Endodermal cell (in vitro differentiated cells): ENCODE measurements at places on chromosomes 5 and 9.

DNA sequence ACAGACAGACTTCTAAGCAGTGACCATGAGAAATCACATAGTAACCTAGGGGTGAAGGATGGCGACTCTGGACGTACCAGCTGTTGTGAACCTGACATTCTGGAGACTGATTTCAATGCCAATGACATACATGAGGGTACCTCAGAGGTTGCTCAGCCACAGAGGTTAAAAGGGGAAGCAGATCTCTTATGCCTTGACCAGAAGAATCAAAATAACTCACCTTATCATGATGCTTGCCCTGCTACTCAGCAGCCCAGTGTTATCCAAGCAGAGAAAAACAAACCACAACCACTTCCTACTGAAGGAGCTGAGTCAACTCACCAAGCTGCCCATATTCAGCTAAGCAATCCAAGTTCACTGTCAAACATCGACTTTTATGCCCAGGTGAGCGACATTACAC is 38.0 kb upstream of the CCDC152 start:
- no peak for DNase-seq

GRCh38 chr5:132259069-132259851 is 1.8 kb downstream of the PDLIM4 start:
- peak; percentile 53 for DNase-seq

GRCh38 chr5:173850659-173851058 is 37.5 kb upstream of the CPEB4 start:
- DNase-seq, result no peak

- no peak for DNase-seq
Observed at GRCh38 chr9:16121601-16122286, 568.9 kb downstream of the CCDC171 start.

- peak; percentile 29 for DNase-seq
Observed at GRCh38 chr5:179409806-179410205, 64.5 kb upstream of the ADAMTS2 start.

GRCh38 chr9:127860260-127860659 is 5.8 kb upstream of the ENG start:
- no peak for DNase-seq

DNA sequence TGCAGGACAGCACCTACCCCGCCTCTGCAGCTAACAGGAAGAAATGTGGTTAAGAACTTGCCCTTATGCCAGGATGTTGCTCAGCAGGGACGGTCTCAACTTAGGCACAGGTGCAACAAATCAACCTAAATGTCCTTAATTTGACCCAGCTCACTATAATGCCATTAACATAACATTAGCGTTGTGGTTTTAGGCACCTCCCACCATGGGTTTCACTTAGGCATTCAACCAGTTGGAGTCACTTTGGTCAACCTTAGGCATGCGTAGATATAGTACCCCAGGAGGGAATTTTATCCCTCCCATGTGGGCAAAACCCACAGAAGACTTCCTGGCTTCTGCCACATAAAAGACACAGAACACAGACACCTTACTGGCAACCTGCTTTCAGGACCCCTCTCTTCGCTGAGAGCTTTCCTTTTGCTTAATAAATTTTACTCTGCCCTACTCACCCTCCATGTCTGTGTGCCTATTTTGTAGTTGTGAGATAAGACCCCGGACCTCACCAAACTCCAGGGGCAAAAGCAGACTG is 8.7 kb upstream of the ERAP1 start:
- no peak for DNase-seq

DNA sequence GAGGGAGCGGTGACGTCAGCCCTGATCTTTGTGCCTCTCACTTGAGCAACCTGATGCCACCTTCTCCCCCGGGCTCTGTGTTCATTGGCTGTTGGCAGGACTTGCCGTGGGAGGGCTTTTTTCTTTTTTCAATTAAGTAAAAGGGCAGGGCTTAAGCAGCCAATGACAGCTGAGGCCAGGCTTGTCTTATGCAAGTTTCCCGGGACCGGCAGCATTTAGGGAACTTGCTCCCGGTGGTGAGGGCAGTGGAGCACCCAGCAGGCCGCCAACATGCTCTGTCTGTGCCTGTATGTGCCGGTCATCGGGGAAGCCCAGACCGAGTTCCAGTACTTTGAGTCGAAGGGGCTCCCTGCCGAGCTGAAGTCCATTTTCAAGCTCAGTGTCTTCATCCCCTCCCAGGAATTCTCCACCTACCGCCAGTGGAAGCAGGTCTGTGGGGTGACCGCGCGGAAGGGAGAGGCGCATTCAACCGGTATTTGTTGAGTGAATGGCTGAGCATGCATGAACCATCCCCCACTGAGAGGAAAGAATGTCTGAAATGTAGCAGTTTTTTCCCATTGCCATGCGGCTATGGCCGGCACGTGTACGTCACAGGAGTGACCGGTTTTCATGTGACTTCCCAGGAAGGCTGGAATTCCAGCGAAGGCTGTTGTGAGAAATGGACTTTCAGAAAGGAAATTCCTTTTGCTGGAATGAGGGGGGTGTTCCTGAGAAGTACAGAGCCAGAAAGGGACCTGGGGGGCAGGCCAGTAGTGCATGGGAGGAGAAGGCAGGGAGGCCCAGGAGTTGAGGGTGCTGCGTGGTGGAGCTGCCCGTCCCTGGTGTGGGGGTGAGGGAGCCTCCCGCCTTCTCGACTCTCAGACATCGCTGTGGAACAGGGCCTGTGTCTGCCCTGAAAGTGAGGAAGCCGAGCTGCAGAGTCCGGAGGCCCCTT is 29.0 kb downstream of the PTGES2 start:
- peak; percentile 97 for DNase-seq

- peak; percentile 87 for DNase-seq
Observed at GRCh38 chr5:35926389-35927051, 11.9 kb downstream of the CAPSL start.

DNA sequence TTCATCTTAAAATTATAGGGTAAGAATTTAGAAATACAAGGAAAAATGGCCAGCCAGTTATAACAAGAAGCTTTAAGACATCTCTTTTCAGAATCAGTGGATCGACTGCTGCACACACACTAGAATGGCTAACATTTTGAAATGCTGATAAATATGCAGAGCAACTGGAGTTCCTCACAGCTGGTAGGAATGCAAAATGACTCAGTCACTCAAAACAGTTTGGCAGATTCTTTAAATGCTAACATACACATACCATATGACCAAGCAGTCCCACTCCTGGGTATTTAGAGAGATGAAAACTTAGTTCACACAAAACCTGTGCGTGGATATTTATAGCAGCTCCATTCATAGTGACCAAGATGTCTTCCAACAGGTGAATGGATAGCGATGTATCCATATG is 23.2 kb upstream of the PSAT1 start:
- DNase-seq, result no peak

- DNase-seq, result no peak
Observed at GRCh38 chr9:37995961-37996818, 72.8 kb downstream of the SHB start.

GRCh38 chr9:136082496-136083361 is 12.4 kb downstream of the NACC2 start:
- DNase-seq, result no peak

DNA sequence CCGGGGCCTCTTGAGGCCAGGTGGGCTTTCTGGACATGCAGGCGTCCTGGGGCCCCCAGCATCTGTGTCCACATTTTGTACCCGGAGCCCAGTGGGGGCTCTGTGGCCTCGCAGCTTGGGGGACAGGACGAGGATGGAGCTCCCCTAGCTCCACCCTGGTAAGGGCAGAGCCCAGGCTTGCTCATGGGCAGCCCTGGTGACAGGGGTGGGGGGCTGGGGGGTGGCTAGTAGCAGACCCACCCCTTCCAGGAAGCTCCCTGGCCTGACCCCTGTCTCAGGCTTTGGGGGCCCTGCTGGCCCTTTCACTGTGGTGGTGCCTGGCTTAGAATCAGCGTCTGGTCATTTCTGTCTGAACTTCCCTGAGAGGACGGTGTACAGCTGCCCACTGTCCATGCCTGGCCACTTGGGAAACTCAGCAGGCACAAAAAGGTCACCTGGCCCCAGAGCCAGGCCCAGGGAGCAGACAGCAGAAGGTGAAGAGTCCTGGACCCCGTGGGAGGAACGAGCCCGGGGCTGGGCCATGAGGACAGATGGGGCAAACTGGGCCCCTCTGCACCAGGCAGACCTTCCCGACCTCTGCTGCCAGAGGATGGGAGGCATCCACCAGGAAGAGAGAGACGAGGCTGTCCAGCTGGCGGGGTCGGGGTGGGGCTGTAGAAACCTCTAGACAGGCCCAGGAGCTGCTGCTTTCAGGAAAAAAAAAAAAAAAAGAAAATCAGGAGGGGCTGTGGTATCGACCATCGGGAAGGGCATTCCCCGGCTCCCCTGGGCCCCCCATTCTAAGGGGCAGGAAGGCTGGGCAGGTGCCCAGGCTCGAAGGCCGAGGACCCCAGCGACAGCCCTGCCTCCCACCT is 52.8 kb downstream of the EXD3 start:
- peak; percentile 32 for DNase-seq

DNA sequence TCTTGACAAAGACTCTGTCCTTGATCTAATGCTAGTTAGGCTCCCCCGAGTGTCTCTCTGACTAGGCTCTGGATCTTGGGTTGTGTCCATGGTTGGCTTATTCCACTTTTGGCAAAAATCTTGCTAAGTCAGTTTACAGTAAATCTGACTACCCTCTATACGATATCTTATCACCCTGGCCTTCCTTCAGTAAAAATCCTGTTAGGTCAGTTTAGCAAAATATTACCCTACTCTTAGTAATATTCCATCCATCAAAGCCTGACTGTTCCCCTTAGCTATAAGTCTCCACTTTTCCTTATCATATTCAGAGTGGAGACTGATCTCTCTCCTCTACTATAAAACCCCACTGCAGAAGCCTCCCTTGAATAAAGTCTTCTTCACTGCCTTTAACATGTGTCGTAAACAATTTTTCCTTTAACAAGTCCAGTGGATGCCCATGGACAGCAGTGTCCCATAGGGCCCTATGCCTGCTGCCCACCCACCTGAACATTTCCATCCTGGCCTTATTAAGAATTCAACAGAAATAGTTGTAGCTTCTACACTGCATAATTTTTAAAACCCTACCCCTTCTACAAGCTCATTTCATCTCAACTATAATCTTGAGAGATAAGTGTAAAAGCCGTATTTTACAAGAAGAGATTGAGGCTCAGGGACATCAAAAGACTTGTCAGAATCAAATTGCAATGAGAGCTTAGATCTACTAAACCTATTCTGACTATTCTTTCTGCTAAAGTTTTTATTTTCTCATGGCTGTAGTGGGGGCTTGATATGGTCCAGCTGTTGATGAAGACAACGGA is 22.3 kb downstream of the MINAR2 start:
- DNase-seq, result no peak
